ENCODE measurements at places on chromosomes 16 and 17.

DNA sequence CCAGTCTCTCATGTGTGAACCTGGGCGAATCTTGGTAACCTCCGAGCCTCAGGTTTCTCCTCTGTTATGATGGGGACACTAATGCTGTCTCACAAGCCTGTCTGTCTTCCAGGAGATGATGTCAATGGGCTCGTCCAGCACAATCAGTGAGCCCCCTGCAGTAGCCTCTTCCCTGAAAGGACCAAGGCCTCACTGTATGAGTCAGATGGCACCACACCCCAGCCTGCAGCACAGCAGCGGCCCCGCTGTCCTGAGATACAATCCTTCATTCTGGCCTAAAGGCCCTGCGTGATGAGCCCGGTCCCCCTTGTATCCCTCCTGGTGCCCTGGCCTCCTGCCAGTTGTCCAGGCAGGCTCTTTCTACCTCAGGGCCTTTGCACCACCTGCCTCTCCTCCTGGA lies 234.4 kb downstream of the IRF8 start:
- no peak for DNase-seq

DNA sequence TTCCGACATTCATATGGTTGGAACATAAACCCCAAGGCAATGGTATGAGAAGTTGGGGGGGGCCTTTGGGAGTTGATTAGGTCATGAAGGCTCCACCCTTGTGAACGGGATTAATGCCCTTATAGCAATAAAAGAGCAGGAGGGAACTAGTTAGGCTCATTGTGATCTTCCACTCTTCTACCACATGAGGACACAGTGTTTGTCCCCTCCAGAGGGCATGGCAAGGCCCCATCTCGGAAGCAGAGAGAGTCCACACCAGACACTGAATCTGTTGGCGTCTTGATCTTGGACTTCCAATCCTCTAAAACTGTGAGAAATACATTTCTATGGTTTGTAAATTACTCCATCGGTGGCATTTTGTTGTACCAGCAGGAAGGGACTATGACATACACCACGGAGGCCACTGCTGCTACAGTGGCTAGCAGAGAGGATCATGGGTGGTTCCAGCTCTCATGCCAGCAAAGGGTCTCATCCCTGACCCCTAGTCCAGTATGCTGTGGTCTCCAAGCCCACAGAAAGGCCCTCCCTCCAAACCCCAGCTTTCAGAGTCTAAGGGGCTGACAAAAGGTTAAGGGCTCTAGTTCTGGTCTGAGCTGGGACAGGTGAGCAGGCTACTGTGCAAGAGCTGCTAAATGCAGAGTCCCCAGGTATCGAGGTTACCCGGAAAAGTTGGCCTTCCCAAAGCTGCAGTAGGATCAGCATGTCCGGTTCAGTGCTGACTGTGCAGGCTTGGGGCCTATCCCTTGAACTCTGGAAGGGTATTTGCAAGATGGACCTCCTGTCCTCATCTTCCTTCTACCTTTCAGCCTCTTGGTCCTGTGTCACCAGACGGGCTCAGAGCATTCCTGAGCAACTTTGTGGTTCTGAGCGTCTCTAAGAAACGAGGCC lies 12.2 kb downstream of the CCR7 start:
- DNase-seq, result no peak

DNA sequence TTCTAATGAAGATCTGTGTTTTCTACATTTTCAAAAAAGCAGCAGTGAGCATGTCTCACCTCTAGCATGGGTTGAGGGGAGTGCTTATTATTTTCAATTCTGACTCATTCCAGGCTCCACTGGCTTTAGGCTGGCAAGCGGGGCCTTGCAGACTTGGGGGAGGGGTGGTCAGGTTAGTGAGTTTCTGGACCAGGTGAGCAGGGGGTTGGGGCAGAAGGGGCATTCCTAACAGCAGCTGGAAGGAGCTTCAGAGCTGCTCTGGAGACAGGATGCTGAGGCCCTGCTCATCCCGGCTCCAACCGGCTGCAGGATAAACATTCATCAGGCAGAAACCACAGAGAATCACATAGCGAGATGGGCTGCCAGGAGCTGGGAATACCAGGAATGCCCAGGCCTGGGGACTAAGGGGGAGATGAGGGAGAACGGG lies 10.5 kb upstream of the KRT19 start:
- no peak for DNase-seq

- DNase-seq, result no peak
Observed at GRCh38 chr17:4215882-4216570, 47.8 kb downstream of the ANKFY1 start.

GRCh38 chr16:86320237-86320595 lies 190.1 kb upstream of the FOXF1 start:
- DNase-seq, result no peak

GRCh38 chr16:70682239-70683145 lies 3.4 kb downstream of the MTSS2 start:
- no peak for DNase-seq

- no peak for DNase-seq
Observed at GRCh38 chr17:70608957-70609356, 439.6 kb downstream of the KCNJ2 start.

DNA sequence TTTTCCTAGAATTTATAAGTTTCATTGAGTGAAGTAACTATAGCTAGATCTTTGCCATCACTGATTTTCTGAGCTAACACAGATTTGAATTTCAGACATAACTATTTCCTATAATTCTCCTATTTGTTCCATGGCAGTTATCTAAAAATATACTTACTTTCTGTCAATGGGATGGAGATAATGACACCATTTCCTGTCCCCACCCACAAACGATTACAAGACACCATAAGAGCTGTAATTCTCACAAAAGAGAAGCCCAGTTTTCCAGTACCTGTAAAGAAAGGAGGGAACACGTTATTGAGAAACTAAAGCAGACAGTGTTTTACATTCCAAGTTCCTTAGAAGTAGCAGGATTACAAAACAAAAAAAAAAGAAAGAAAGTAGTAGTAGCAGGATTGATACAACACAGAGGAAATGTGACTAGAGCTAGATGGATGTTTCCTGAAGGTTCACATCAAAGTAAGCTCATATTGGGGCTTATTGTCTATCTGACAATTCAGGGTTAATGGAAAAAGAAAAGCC lies 110.9 kb upstream of the TOB1 start:
- DNase-seq, result no peak

DNA sequence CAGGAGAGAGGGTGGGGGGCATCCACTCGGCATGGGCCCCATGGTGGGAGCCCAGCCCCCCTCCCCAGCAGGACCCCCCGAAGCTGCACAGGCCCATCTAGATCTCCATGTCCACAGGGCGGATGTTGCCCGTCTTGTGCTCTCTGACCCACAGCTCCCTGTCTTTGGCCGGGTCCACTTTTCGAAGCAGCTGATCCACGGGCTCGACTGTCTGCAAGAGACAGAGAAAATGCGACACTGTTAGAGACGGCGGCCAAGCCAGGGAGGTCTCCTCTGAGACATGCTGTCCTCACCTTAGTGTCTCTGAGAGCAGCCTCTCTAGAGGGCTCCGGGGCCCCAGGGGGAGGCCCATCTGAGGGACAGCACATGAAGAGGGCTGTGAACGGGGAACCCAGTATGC lies 12.1 kb upstream of the RCVRN start:
- no peak for DNase-seq

DNA sequence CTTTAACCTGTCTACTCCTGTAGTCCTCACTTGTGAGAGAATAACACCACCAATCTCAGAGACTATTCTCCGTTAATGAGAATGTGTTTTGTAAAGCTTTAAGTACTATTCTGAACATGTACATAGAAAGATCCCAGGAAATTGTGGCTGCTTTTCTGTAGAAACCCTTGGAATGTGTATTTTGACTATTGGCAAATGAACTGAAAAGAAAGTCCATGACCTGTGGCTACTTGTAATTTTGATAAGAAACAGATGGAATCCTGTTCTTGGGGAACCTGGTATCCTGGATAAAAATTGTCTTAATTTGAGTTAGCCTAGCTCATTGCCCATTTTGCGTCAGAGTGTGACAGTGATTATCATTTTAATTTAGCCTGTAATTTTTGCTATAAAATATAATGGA lies 9.1 kb downstream of the CTCF start:
- no peak for DNase-seq

- no peak for DNase-seq
Observed at GRCh38 chr17:31320241-31320640, 1.2 kb downstream of the EVI2A start.

DNA sequence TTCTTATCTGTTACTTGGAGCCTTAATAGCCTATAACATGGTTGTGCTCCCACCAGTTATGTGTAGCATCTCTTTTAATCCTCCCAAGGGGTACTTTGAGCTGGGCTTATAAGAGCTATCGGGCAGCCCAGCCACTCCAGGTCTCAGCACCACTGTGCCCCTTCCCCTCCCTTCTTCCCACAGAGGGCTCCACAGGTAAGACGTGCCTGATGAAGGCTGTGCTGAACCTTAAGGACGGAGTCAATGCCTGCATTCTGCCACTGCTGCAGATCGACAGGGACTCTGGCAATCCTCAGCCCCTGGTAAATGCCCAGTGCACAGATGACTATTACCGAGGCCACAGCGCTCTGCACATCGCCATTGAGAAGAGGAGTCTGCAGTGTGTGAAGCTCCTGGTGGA lies 7.0 kb downstream of the TRPV2 start:
- no peak for DNase-seq

DNA sequence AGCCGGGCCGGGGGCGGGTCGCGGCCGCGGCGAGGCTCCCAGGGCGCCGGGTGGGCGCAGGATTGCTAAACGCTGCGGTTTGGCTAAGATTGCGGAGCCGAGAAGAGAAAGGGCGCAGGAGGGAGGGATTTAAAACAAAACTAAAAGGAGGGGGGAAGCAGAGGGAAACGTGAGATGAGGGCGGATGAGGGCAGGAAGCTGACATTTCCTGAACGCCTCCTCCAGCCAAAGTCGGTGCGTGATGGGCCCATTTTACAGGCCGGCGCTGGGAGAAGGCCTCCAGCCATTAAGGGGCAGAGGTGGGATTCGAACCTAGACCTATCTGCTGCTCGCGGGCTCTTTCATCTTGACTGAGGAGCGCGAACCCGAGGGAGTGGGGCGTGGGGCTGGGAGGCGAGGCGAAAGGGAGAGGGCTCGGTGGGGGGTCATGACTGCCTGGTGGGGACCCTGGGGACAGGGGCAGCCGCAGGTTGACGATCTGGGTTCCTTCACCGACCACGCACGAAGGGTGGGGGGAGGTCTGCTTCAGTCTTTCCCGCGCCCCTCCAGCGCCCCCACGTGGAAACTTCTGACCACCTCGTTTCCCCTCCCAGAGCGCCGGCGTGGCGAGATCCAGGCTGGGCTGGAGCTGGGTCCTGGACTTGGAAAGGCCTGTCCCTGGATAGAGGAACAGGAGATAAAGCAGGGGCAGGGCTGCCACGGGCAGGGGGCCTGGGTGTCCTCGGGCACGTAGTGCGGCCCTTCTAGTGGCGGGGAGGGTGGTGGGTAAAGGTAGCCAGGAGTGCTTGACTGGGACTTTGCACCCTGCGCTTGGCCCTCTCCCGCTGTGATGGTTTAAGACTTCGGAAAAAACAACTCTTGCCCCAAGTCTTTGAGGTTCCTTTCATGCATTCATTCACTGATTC lies 3.8 kb upstream of the TAC4 start:
- peak; percentile 62 for DNase-seq

DNA sequence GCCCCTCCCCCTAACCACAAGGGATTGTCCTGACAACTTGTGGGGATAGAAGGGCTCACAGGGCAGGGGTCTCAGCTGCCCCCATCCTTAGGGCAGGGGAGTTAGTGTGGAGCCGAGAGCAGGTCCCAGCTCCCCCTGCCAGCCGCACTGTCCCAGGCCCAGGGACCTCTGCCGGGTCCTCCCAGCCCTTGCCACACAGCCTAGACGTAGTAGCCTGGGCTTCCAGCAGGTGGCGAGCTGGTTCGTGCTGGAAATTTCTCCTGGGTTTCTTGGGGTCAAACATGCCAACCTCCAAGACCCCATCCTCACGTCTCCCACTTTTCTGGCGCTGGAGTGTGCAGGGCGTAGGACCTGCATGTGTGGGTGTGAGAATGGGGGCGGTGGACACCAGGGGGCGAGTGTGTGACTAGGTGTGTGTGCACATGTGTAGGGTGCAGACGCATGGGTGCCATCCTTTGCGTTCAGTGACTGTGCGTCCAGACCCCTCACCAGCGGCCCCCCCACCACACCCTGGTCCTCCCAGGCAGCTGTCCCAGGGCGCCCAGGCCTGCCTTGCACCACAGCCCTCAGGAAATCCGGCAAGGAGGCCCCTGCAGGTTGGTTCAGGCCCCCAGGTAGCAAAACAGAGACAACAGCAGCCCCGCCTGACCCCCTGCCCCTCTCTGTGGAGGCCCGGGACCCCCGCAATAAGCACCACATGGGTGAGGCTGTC lies 29.5 kb downstream of the SBK1 start:
- DNase-seq, result no peak

DNA sequence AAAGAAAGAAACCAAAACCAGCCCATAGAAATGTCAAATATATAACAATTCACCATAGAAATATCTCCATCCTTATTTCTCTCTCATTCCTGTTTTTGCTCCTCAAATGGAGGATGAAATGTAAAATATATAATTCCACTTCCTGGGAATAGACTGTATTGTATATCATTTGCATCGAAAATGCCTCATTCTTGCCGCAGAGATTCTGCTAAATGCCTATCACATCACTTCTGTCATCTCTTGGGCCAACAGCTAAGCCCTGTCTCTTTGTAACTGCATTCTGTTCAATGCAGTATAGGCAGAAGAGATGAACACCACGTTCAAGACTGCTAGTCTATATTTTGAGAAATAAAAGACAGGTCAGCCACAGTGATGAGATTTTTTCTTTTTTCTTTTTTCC lies 956.3 kb upstream of the SOX9 start:
- DNase-seq, result no peak

DNA sequence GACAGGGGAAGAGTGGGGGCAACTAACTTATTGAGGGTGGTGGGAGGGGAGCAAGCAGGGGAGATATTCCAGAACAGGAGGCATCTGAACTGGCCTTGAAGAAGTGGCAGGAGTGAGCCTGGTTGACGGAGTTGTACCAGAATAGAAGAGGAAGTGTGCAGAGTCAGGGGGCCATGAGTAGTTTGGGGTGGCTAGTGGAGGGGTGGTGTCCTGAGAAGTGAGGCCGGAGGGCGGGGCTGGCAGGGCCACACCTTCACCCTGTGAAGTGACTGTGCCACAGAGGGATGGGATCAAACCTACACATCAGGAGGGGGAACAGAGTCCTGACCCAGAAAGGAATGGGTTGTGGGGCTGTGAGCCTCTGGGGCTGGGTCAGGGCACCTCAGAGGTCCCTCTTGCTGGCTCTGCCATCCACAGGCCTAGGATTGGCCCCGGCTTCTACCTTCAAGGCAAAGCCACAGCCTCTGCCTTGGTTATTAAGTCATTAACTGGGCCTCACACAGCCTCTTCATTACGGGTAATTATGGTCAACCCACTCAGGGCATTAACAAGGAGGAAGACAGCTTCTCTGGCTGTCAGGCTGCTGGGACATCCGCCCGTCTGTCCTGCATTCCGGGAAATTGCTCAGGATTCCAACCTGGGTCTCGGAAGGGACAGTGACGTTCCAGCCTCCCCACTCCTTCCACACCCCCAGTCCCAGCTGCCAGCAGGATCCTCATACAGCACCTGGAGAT lies 12.7 kb downstream of the SPNS2 start:
- no peak for DNase-seq

DNA sequence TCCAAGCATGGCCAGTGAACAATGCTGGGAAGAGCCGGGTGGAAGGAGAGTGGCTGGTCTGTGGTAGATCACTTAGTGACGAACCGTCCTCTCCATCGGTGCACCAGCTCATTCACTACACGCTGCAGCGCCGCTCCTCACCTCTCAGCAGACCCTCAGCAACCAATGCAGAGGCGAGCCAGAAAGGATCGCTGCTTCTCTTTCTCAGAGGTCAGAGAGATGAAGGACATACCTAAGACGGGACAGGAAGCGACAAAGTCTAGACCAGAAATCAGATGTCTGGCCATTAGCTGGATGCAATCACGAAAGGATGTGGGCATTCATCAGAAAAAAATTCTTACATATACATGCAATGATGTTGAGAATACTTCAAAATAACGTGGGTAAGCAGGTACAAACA lies 26.9 kb downstream of the NSMCE1 start:
- no peak for DNase-seq
